Activated CD8-positive, alpha-beta memory T cell treated with anti-CD3 and anti-CD28 coated beads for 1 hour (primary cell): ENCODE measurements at places on chromosomes 3 and 15.

DNA sequence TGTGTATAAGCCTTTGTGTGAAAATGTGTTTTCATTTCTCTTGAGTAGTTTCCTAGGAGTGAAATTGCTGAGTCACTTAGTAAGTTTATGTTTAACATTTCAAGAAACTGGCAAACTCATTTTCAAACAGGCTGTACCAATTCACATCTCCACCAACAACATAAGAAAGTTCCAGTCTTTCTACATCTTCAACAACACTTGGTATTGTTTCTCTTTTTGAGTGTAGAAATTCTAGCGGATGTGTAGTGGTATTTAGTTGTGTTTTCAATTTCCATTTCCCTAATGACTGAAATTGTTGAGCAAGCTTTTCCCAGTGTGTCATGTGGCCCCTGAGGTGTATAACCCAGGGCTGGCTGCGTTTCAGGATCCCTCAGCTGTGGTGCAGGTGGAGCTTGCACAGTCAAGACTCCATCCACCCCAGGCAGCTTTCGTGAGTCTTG is 258.5 kb downstream of the PDCD6IP start:
- DNase-seq: no peak

DNA sequence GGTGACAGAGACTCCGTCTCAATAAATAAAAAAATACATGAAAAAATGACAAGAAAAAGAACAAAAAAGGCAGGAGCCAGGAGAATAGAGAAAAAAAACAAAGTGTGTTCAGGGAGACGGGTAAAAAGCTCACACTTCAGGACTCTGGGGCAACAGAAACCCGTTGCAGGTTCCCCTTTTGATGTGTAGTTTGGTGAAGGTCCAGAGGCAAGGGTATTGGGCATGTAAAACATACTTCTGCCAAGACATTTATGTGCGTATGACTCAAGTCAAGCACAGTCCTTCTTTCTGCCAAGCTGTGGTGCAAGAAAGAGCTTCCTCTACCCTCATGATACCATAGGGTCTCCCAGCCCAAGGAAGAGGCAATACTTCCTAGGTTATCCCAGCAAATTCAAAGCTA is 33.4 kb upstream of the STRIT1 start:
- DNase-seq: no peak

DNA sequence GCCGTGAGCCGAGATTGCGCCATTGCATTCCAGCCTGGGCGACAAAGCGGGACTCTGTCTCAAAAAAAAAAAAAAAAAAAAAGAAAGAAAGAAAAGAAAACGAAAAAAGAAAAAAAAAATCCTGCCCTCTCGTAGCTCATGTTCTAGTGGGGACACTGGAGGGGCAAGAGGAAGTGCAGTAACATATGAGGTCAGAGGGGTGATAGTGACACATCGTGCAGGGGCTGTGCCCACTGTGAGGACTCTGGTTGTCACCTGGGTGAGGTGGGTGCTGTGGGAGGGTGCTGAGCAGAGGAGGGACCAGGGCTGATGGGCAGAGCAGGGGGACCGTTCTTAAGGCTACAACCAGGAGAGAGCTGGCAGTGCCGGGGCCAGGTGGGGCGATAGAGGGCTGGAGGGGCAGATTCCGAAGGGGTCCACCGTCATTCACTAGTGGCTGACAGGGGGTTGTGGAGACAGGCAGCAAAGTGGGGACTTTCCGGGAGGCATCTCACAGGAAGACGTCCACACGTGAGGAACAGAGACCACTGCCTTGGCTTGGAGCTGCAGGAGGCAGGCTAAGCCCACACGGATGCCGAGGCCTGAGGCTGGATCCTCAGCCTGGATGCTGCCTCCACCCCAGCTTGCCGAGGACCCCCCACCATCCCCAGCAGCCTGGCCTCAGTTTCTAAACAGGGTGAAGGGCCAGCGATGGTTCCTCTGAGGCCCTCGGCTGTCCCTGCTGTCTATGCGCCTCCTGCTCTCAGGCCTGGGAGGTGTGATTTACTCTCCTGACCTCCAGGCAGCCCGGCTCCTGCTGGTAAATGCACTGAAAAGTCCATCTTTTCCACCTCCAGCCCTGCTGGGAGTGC is 154.3 kb upstream of the IQSEC1 start:
- no peak for DNase-seq

DNA sequence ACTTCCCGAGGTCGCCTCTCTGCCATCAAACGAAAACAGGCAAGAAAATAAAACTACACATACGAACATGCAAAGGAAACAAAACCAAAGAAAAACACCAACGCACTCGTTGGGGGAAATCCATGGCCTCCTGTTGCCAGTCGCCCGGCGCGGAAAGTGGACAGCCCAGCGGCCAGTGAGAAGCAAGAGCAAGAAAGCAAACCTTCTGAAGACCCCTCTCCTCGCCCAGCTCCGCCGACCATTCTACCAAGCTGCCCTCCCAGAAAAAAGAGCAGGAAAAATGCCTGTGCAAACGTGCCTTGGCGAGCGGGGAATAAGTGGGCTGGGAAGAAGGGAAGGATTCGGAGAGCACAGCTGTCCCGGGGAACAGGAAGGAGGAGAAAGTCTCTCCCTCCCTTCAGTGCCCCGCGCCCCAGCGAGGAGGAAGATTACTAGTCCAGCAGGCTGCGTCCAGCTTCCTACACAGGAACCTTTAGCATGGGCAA is 802 bp upstream of the NECTIN3 start:
- no peak for DNase-seq

DNA sequence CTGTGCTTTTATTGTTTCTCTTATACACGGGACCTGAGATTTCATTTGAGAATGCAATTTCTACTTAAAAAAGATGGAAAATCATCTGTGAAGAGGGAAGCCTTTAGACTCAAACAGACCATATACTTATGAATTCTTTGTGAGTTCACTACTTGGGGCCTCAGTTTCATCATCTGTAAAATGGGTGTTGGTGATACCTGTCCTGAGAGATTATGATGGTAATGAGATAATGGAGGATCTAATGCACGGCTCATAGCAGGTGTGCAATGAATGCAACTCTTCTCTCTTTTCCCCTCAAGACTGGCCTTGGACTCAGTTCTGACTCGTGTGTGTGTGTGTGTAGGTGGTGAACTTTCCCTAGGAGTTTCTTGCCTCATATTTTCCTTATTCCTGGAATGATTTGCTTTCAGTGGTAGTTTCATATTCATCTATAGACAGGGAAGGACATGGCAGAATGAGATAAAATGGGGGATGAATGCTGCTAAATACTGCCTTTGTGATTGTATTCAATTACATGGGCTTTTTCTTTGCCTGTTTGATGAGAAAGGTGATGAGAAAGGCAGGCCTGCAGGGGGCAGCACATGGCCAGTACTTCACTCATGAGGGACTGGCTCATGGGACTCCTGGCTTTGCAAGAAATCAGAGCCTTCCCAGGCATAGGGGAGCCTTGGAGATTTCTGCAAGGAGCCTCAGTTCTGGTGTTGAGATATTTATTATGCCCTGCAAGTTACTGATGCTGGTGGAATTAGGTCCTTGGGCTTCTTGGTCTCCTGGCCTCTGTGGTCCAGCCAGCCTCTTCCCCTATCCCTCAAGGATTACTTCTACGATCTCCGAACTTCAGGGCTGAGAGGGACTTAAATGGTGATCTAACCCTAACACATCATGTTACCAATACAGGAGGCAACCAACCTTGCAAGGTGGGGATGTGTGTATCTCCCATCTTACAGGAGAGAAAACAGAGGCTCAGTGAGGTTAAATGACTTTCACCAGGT is 70.7 kb downstream of the RPLP1 start:
- DNase-seq: peak; percentile 51

DNA sequence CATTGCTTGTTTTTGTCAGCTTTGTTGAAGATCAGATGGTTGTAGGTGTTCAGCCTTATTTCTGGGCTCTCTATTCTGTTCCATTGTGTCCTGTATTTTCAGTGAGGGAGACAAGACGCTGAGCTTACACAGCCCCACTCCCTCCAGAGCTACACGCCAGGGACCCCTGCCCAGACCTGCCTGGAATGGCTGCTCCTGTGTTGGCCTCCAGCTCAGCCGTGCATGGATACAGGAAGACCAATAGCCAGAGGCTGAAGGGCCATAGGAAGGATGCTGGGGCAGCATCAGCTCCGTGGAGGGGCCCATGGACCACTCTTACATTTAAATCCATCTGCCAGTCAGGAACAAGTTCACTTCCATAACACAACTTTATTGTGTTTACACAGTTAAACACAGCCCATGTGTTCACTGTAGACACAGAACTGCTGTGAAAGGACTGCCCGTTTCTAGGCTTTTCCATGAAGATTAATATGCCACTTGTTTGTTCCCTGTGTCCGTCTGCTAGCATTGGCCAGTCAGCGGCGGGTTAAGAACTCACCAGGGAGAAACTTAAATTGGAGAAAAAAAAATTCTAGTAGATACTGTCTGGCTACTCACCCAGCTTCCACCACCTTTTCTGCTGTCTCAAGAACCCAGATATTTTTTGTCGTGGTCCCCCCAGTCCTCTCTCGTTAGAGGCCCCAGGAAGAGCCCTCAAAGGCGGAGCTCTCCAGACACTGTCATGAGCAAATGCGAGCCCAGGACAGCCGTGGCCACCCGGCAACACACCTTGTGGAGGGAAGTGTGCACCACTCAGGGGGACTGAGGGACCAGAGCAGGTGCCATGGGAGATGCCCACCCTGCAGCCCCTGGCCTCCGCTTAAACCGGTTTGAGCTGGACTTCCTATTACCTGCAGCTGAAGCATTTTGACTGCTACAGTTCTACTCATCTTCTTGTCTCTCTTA is 142.3 kb upstream of the MEF2A start:
- DNase-seq: no peak

GRCh38 chr3:95905182-95905581 is 909.2 kb upstream of the EPHA6 start:
- no peak for DNase-seq

- no peak for DNase-seq
Observed at GRCh38 chr3:72129501-72130094, 344.6 kb upstream of the PROK2 start.

DNA sequence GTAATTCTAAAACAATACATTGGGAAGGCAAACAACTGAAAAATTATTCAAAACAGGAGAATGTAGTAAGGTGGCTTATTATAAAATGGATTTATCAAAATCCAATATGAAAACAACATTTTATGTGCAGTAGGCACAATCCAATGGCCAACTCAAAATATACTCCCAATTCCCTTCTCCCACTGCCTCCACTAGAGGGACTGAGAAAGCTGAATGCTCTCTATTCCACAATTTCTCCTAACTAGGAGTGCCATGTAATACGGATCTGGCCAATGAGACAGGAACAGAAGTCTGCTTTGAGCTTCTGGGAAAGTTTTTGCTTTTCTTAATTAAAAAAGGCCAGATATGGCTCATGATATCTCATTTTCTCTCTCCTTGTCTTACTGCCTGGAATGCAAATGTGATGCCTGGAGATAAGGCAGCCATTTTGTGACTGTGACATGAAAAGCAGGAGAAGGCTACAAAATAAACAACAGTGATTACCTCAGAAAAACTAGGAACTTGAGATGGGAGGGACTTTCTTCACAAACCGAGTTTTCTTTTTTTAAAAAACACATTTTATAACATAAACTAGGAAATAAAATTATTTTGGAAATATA is 18.8 kb upstream of the VGLL4 start:
- no peak for DNase-seq

DNA sequence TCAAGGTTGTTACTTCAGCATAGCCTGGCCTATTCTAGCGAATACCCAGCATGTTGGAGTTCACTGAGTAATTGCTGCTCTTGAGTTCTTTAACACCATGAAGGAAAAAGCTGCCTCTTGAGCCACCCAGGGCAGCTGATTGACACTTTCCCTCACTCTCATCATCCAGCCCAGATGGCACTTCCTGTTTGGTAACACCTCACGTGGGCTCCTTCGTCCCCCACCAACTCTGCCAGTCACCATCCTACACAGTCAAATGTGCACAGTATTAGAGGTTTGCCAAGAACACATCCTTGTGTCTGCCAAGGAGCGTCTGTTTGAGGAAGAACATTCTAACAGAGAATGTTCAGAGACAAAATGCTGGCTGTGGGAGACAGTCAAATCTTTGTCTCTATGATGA is 266.3 kb downstream of the RPLP1 start:
- DNase-seq: no peak

- DNase-seq: no peak
Observed at GRCh38 chr15:101221902-101222301, 29.9 kb downstream of the CHSY1 start.

DNA sequence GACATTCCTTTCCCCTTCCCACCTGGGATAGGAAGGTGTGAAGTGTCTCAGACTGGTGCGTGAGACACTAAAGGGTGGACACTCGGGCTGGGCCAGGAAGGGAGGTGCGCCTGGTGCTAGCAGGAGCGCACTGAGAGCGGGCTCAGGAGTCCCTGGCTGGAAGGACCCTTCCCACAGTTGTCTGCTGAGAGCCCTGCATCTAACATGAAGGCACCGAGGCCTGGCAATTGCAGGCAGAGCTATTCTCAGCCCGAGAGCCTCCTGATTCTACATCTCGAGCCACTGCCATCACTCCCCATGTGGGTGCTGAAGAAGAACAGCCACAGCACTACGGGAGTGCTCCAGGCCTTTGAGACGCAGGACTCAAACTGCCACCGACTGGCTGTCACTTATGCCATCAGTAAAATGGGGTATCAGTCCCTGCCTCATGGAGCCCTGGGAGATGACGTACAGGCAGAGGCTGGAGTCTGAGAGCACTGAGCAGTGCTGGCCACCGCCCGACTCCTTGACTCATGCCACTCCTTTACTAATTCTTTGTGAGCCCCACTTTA is 159.4 kb downstream of the KLF13 start:
- no peak for DNase-seq

- DNase-seq: no peak
Observed at GRCh38 chr3:146739203-146739671, 134.1 kb upstream of the PLSCR5 start.

GRCh38 chr3:148211725-148212124 is 486.0 kb upstream of the AGTR1 start:
- DNase-seq: no peak

- DNase-seq: no peak
Observed at GRCh38 chr3:61733876-61734275, 172.5 kb downstream of the PTPRG start.

DNA sequence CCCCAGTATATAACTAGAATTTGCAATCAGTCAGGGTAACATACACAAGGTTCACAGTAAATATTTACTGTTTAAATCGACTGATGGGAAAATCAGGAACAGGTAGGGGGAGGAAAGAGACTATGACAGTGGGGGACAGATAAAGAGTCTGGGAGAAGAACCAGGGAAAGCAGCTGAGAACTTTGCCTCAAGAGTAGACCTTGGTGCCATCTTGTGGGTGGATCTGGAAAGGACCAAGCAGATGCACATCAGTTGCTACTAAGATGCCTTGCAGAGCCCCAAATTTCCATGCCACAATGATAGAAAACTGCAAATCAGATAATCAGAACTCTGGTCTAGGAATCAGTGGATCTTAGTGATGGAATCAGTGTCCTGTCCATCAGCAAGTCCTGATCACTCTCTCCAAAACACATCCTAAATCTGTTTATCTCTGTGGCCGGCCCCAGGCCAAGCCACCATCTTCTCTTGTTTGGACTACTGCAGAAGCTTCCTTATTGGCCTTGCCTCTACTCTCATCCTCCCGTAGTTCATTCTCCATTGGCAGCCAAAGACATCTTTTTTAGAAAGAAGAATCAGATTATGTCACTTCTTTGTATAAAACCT is 62.7 kb downstream of the PDE8A start:
- no peak for DNase-seq
